ENCODE measurements at places on chromosomes 12 and 14.

DNA sequence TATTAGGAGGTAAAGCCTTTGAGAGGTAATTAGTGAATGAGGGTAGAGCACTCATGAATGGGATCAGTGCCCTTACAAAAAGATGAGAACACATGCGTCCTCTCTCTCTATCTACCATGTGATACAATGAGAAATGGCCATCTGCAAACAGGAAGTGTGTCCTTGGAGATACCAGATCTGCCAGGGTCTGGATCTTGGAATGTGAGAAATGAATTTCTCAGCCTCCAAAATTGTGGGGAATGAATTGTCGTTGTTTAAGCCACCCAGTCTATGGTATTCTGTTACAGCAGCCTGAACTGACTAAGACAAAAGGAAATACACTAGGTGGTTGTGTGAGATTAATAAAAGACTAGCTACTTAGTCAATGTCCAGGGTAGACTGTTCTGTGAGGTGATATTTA, 366.6 kb downstream of the NELL2 start:
- no peak for DNase-seq

- DNase-seq: no peak
These were observed 13.8 kb downstream of the EXOC5 start for GRCh38 chr14:57254884-57255283.

DNA sequence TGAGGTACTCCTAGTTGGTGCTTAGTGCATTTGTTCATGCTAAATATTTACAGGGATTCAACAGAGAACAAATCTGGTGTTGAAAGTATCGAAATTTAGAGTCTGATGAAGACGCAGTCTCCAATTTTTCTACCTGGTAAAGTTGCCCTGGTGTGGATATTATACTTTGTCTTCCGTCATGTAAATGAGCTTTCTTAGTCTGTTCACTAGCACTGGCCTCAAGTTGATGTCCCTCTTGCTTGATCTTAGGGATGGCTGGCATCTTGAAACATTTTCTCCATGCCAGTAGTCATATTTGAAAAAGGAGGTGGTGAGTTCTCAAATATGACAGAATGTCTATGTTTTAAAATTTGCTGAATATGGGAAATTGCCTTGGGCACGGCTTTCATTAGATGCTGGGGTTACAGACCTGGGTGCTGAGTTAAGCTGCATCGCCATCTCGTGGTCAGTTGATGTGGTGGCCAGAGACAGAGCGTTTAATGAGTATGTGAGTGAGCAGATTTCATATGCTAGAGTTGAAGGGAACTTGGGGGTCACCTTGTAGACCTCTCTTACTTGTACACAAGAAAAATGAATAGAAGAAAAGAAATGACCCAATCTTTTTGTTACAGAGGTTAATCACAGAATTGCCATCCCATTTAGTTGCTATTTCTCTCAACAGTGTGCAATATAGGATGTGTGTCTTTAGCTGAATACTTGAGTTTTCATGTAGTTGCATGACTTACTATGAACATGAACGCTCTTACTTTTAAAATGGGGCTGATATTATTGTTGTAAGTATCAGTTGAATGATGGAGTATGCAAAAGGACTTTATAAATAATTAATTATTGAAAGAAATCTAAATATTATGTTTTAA, 172.8 kb upstream of the DCN start:
- peak; percentile 4 for DNase-seq

GRCh38 chr12:38825006-38825405, 80.4 kb downstream of the CPNE8 start:
- no peak for DNase-seq

GRCh38 chr12:31322801-31323207, 3.1 kb downstream of the SINHCAF start:
- no peak for DNase-seq

GRCh38 chr12:53966085-53966384, 6.9 kb upstream of the HOXC11 start:
- DNase-seq: no peak

- no peak for DNase-seq
These were observed 3.5 kb upstream of the BAZ2A start for GRCh38 chr12:56633468-56634241.

- DNase-seq: no peak
These were observed 19.0 kb upstream of the OVCH1 start for GRCh38 chr12:29516431-29516875.

DNA sequence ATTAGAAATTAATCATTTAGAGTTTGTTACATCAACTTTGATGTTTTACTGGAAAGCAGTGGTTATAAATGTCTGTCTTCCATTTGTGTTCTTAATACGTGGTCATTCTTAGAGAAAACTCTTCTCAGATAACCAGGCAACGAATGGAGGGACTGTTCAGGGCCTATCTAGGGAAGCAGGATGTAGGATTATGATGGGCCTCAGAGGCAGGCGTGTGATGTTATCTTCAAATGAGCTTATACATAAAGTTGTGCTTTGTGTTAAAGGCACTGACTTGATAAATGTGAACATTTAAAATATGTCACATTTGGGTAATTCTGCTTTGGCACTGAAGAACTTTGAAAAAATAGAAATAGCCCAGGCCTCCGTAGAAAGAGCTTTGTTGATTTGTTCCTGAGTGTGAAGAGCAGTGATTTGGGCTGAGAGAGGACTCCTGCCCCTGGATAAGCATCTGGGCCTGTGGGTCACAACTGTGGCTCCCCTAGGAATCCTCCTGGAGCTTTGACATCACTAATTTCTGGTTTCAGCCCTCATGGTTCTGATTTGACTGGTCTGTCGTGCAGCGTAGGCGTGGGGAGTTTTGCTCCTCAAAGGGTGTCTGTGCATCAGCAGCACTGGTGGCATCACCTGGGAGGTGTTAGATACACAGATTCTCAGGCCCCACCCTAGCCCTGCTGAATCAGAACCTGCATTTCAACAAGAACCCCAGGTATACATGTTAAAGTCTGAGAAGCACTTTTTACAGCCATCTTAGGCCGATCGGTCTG, 55.4 kb downstream of the SAMD4A start:
- DNase-seq: no peak

GRCh38 chr12:89924191-89924590, 215.6 kb upstream of the ATP2B1 start:
- DNase-seq: no peak

- DNase-seq: no peak
These were observed 63.0 kb downstream of the GALNT9 start for GRCh38 chr12:132266370-132266769.

- no peak for DNase-seq
These were observed 52.2 kb downstream of the CKAP4 start for GRCh38 chr12:106195621-106196027.

GRCh38 chr14:106024983-106025604, 498.7 kb downstream of the TMEM121 start:
- DNase-seq: peak; percentile 29

DNA sequence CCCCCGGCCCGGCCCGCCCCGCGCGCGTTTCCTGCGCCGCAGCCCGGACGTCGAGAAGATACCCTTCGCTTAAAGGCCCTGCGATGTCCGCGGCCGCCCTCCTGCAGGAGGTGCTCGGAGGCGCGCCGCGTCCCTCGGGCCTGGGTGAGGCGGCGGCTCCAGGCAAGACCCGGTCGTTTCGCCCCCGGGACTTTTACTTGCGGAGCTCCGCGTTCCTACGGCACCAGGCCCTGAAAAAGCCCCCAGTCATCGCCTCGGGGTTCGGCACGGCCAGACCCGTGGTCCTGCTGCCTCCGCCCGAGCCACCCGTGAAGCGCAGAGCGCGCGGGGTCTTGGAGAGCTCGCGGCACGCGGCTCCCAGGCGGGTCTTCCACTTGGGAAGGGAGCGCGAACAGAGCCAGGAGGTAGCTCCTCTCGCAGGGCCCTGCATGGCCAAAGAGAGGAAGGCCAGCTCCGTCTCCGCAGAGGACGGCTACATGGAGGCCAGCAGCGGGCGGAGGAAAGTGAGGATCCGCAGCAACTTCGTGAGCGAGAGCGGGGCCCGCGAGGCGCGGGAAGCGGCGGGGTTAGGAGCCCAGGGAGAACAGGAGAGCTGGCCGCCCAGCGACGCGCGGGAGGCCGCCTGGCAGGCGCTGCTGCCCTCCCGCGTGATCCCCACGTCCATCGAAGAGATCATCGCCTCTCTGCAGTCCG, 26.9 kb downstream of the TTC6 start:
- DNase-seq: no peak

DNA sequence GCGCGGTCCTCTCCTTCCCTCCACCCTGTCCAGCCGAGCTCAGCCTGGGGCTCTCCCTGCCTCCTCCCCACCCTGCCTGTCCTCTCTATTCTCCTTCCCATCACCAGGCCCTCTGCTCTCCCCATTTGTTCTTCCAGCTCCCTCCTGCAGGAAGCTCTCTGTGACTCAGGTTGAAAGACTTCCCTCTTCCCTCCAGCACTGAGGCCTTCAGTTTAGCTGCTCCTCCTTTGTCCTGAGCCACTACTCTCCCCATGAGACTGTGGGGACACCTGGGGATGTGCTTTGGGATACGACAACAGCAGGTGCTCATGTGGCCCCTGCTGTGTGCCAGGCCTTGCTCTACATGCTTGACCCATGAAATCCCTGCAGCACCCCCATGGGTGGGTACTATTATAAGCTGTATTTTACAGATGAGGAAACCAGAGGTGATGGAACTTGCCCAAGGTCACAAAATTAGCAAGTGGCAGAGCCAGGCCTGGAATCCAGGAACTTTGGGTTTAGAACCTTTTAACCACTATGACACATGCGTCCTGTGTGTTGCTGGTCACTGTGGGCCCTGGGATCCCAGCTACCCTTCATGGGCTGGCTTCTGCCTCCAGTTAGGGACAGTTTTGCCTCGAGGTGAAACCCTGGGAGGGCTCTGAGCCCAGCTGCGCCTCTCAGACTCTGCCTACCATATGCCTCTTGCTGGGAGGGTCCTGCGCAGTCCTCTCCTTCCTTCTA, 5.5 kb downstream of the KRT80 start:
- no peak for DNase-seq

- no peak for DNase-seq
These were observed 115.7 kb downstream of the LLPH start for GRCh38 chr12:66014818-66015217.

DNA sequence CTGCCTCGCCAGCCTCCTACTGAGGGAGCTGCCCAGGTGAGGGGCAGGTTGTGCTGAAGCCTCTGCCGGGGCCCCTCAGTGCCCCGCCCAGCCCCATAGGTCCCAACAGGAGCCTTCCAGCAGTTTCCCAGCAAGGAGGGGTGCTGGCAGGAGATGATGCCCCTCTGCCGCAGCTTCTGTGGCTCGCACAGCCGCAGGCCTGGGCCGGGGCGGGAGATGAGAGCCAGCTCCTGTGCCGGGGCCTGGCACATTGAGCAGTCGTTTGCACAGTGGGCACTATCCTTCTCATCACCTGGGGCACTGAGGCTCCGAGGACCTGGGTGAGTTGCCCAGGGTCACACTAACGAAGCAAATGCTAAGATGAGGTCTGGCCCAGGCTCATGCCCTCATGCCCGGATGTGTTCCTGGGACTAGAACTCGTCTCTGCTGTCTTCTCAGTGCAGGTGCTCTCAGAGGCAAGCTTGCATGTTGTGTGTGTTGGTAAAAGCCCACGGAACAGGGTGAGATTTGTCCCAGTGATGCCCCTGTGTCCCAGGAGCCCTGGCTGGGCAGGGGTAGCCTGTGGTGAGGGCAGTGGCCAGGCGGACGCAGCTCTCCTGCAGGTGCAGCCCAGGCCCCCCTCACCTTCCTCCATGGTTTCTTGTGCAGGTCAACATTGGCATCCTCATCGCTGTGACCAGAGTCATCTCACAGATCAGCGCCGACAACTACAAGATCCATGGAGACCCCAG, 177.5 kb downstream of the ADGRD1 start:
- no peak for DNase-seq

- DNase-seq: no peak
These were observed 20.3 kb downstream of the HEBP1 start for GRCh38 chr12:12979731-12980259.

- DNase-seq: no peak
These were observed 119.2 kb upstream of the EVL start for GRCh38 chr14:99945732-99946651.

DNA sequence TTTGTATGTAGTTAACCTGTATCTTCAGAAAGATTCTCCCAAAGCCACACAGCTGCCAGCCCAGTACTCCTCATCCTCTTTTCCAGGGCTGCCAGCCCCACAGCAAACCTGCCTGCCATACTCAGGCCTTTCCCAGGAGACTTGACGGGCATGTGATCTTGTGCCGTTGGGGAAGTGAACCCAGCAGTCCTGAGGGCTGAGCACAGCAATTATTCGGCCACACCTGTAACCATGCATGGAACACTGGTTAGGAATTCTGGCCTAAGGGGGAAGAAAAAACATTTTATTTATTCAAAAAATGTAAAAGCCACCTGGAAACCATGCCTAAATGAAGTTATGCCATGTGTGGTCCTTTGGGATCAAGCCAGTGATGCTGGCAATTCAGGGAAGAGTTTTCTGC, 145.3 kb downstream of the GRIN2B start:
- no peak for DNase-seq

- no peak for DNase-seq
These were observed 197.5 kb upstream of the FLRT2 start for GRCh38 chr14:85332401-85332800.

DNA sequence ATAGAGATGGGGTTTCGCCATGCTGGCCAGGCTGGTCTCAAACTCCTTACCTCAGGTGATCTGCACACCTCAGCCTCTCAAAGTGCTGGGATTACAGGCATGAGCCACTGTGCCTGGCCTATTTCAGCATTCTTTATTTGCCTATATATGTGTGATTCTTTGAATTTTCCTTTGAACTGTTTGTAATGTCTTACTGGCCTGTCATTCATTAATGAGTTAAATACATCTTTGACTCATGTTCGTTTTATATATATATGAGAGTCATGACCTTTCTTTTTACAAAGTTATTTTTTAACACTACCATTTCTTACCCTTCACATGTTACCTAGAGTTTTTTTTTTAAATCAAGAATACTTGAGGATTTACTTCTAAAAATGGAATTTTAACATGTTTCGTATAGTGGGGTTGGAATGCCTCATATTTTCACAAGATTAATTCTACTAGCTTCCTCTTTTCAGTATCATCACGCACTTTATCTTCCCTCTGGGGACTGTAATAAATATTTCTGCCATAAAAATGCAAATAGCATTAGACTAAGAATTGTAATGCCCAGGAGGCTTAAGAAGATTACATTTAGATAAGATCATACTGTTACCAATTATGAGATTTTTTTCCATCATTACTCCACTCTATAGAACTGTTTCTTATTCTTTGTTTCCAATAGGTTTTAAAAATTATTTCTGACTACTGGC, 66.7 kb downstream of the NTN4 start:
- no peak for DNase-seq

DNA sequence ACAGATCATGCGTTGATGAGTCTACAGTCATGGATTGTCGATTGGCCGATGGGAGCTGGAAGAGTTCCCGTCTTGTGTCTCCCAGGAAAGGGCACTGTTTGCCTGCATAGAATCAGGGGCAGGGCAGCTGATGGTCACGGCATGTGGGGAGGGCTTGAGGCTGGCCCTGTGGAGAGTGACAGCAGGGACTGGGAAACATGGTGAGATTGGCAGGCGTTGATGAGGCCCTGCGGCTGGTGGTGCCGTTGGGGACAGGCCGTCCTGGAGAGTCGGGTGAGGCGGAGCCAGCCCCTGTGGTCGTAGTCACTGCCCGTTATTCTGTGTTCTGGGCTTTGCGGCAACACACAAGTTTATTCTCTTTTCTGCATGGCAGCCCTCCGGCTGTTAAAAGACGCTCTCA, 52.9 kb downstream of the TECPR2 start:
- DNase-seq: no peak
